Kidney (tissue), 22 donors: ENCODE measurements at places on chromosomes 16 and 17.

GRCh38 chr17:50834429-50835300, 721 bp upstream of the WFIKKN2 start:
- DNase-seq = peak; percentile 75

GRCh38 chr16:89031715-89032659, 55.0 kb upstream of the CBFA2T3 start:
- DNase-seq = no peak

- DNase-seq = no peak
Measured at GRCh38 chr16:83574388-83574787, 233.4 kb upstream of the HSBP1 start.

GRCh38 chr16:4661661-4662060, 31.7 kb upstream of the NUDT16L1 start:
- no peak for DNase-seq

DNA sequence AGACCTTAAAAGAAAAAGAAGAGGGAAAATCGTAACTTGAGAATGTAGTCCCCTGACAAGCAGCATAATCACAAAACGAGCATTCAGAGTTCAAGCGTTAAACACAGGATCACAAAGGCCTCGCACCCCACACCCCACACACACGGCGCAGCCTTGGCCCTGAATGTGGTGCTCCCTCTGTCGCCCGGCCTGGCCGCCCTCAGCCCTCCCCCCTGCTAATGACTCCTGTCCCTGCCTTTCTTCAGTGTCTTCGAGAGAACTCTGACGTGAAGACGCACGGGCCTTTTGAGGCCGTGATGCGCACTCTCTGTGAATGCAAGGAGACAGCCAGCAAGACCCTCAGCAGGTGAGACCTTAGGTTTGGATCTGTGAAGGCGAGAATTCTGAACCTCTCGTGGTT, 47.5 kb upstream of the ENDOV start:
- no peak for DNase-seq

DNA sequence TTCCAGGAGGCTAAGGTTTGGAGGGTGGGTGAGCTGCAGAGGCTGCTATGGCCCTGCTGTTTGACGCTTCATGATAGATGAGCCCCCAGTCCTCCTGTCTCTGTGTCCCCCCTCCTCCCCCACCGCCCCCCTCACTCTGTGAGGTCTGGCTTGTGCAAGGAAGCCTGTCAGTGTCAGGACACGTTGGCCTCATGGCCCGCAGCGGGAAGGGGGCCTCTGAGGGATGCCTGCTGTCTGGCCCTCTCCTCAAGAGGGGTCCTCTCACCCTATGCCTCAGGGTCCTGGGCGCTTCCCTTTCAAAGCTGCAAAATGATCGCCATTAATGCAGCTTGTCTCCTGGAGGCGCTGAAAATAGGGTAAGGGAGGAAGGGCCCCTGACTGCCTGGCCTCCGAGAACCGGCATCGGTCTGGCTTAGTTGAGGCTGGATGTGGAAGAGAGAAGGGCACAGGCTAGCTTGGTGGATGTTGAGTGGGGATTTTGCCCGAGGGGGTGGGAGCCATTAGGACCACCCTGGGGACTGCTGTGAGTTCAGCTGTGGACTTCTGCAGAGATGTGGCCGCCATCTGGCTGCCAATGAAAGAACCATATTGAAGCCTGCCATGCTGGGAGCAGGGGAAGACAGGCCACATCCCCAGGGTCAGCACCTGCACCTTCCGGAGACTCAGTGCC, 14.8 kb upstream of the GOSR2 start:
- no peak for DNase-seq

GRCh38 chr17:27322690-27323508, 29.0 kb downstream of the WSB1 start:
- DNase-seq = no peak

DNA sequence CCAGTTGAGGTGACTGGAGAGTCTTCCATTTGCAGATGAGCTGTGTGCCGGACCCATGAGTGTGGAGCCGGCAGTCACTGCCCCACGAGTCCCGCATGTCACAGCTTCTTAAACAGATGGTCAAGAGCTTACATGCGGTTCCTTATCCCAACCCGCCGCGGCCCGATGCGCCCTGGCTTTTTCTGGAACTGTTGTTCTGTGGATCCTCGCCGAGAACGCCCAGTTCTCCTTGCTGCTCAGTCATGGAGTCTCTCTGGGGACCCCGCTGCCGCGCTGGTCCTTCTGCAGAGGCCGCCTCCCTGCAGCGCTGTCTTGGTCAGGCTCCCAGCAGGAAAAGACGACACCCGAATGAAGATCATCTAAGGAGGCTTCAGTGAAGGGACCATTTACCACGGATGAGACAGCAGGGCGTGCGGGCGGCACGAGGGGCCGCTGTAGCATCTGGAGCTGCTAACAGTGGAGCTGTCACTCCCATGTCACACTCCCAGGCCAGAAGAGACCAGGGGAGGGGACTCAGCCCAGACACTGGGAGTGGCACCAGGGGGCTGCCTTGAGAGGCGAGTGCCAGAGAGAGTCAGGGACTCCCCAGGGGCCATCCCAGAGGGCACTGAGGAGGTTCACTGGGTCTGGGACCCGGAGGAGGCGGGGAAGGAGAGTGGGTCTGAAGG, 10.8 kb upstream of the LGALS3BP start:
- no peak for DNase-seq

GRCh38 chr16:58243528-58244004, 45.7 kb upstream of the CSNK2A2 start:
- no peak for DNase-seq

GRCh38 chr17:33769066-33769465, 476.0 kb upstream of the ASIC2 start:
- DNase-seq = no peak

DNA sequence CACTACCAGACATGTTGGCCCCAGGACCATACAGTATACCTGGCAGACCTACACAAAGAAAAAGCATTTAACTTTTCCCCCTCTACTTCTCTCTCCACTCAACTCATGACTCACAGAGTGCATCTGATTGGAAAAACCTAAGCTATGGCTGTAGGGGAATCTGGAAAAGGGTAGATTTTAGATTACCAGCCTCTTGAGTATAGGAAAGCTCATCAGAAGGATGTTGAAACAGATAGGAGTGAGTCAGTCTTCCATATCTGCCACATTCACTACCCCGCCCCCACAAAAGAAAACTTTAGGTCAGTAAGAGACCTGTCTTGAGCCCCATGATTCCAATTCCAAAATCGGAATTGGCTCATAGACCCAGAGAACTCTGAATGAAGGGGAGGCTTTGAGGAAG, 12.3 kb downstream of the KRT9 start:
- DNase-seq = no peak

DNA sequence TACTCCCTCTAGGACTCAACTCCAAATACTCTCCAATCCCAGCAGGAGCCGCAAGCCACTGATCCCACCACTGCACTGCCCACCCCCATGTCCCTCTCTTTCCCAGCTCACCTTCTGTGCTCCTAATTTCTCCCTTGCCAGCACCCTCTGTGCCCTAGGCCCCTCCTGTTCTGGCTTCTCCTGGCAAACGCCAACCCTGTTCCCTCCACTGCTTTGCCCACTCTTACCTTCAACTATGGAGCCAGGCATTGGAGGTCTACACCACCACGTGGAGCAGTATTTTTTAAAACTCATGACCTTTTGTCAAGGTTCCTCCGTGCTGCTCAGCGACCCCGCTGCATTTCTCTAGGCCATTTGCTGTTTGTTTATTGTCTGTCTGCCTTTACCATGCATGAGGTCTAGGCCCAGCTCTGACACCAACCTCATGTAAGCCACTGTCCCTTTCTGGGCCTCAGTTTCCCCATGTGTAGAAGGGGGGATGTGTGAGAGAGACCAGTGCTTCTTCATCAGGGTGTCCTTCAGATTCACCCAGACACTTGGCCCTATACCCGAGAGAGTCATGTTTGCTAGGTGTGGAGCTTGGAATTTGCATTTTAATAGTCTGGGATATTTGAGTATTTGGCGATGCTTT, 4.6 kb downstream of the CCDC102A start:
- DNase-seq = no peak

- DNase-seq = peak; percentile 51
Measured at GRCh38 chr17:81003711-81004475, 12.3 kb downstream of the CHMP6 start.

DNA sequence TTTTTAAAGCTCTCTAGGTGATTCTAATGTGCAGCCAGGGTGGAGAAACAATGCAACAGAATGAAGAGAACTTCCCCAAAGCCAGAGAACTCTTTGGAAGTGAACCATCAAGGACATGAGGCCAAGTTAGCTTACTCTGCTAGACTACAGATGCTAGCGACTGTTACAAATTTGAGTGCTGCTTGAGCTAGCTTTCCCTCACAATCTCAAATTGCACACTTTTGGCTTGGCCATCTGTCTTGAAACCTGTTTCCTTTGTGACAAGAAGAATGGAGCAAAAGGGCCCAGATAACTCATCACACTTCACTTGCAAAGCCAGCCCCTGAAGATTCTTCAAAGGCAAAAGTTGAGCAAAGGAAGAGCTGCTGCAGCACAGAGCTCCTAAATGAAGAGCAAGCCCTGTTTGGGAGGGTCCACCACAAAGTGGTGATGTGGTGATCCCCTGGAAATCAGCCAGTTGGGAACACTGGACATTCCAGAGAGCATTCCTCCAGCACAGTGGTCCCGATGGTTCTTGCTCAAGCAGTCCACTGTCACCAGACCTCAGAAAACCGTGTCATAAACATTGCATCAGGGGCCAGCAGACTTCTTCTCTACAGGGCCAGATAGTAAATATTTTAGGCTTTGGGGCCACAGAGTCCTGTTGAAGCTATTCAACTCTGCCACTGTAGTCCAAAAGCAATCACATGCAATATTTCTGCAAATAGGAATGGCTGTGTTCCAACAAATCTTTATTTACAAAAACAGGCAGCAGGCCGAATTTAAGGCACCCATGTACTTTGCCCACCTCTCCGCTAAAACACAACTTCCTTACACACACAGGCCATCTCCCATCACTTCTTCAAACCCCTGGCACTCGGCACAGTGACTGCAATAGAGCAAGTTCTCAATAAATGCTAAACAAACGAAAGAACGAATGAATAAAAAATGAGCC, 21.2 kb downstream of the SLC39A11 start:
- no peak for DNase-seq

DNA sequence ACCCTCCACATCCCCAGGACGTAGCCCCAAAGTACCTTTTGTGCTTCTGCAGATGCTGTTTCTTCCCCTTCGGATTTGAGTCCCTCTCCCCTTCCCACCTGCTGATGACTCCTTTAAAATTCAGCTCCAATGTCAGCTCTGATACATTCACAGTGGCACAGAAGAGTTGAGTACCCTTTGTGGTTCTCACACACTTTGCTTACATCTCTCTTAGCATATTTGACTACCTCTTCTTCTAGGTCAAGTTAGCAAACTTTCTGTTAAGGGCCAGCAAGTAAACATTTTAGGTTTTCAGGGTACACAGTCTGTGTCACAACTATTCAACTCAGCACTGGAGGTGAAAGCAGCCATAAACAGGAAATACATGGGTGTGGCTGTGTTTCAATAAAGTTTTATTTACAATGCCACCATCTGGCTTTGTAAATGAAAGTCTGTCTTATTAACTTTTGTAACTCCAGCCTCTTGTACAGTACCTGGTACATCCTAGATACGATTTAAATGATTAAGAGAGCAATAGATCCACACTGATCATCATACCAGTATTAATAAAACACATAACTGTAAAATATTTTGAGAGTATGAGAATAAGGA, 161.7 kb downstream of the SOX9 start:
- no peak for DNase-seq

DNA sequence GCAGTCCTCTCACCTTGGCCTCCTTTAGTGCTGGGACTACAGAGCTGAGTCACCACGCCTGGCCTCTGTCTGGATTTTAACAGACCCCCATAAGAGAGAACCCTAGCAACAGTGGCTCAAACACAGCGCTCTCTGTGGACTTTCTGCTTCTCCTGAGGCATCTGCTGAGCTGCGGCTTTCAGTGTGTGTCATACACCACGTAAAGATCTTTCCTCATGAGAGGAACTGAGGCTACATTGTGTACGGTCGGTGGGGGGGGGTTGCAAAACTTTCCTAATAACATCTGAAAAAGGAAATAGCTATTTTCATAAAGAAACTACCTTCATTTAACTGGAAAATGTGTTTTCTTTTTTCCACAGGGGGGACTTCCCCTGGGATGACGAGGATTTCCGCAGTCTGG, 32.9 kb downstream of the DEF8 start:
- no peak for DNase-seq

GRCh38 chr16:57578521-57579360, 36.3 kb downstream of the ADGRG5 start:
- DNase-seq = no peak

DNA sequence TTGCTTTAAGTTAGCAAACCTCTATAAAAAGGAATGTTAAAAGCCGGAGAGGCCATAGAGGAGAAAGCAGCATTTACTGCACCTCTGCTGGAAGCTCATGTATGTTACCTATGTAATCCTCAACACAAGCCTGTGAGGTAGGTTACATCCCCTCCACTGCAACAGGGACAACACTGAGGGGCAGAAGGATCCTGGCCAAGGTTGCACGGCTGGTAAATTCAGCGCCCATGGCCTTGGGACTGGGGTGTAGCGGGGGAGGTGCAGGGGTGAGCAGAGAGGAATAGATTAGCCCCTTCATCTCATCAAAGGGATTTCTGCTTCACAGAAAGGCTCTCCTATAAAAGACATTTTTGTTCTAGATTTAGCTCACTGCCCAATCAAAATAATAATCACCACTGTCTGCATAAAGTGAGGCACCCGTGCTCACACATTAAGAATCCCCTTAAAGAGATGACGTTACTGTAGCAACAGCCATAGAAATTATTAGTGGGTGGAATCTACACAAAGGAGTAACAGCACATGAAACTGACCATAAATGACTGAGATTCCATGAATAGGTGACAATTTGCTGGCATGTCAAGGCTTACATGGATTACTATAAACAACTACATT, 3.3 kb downstream of the ZCCHC14 start:
- DNase-seq = no peak

DNA sequence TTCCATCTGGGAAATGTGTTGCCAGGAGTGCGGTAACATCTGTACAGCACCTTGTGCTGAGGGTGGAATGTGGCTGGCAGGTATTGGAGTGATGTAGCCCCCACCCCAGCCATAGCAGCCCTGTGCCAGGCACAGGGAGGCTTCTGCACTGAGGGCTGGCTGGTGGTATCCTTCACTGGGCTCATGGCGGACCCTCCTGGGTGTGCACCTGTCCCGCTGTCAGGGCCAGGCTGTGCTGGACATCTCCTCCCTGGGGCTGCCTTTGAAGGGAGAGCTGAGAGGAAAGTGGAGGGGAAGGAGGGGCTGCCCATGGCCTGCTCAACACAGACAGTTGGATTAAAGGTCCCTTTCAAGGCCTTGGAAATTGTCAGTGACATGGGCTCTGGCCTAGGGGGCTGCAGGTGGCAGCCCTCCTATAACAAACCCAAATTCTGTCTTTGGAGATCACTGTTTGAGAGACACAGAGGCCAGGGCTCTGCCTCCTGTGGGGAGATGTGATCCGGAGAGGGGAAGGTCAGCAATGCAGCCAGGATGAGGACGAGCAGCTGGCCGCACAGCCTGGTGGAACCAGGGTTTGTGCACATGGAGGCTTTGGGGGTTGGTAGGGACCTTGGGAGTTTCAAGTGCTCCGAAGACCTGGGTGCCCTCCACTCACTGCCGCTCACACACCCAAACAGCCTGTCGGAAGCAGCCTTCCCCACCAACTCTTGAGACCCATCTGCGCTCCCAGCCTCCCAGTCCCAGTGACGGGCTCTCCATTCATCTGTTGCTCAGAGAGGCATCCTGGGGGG, 22.8 kb downstream of the NKD1 start:
- DNase-seq = no peak

GRCh38 chr17:630801-631200, 83.8 kb downstream of the VPS53 start:
- DNase-seq = no peak

- DNase-seq = no peak
Measured at GRCh38 chr17:49063652-49064051, 66.5 kb downstream of the IGF2BP1 start.
